ENCODE measurements at places on chromosomes 4 and X.

- no peak for DNase-seq
- H3K4me3 ChIP-seq: no peak overlapping the region
- H3K27ac ChIP-seq: no peak overlapping the region
- no peaks in the 10 kb centered on the region for H3K27me3 ChIP-seq
- no peaks in the 10 kb centered on the region for H3K36me3 ChIP-seq
Observed at GRCh38 chr4:76740866-76741662, 156.9 kb downstream of the SOWAHB start.

- H3K36me3 ChIP-seq: no peaks in the 10 kb centered on the region
- no peaks in the 10 kb centered on the region for H3K4me1 ChIP-seq
- no peak overlapping the region for H3K4me3 ChIP-seq
- DNase-seq: no peak
- H3K27me3 ChIP-seq: no peaks in the 10 kb centered on the region
Observed at GRCh38 chr4:116088771-116089170, 975.4 kb upstream of the NDST4 start.

- no peak for DNase-seq
- H3K36me3 ChIP-seq: peaks cover 1% of the 10 kb centered on the region
- peaks cover 4% of the 10 kb centered on the region for H3K4me1 ChIP-seq
- H3K4me3 ChIP-seq: no peak overlapping the region
- H3K27me3 ChIP-seq: no peaks in the 10 kb centered on the region
Observed at GRCh38 chr4:123976285-123976684, 579.7 kb downstream of the SPRY1 start.

GRCh38 chr4:87038837-87039615 lies 104.2 kb downstream of the AFF1 start:
- DNase-seq: no peak
- H3K36me3 ChIP-seq: no peaks in the 10 kb centered on the region
- no peak overlapping the region for H3K4me3 ChIP-seq
- H3K27ac ChIP-seq: peak overlapping the region; percentile 83
- peaks cover 30% of the 10 kb centered on the region for H3K4me1 ChIP-seq

- H3K36me3 ChIP-seq: no peaks in the 10 kb centered on the region
- no peak overlapping the region for H3K27ac ChIP-seq
- no peak overlapping the region for H3K4me3 ChIP-seq
Observed at GRCh38 chr4:1751155-1751918, 30.0 kb downstream of the TACC3 start.

- no peaks in the 10 kb centered on the region for H3K27me3 ChIP-seq
- H3K4me1 ChIP-seq: no peaks in the 10 kb centered on the region
- DNase-seq: no peak
- no peak overlapping the region for H3K4me3 ChIP-seq
Observed at GRCh38 chr4:93983140-93983539, 154.6 kb downstream of the ATOH1 start.

Data from stimulated activated naive B cell treated with anti-CD40 and anti-IgM and Interleukin-4, amounts not matched to agents 10 μg/mL and 1 μg/mL and 100 μg/mL, for 72 hours (primary cell).